ENCODE measurements at places on chromosomes 2 and 18.

DNA sequence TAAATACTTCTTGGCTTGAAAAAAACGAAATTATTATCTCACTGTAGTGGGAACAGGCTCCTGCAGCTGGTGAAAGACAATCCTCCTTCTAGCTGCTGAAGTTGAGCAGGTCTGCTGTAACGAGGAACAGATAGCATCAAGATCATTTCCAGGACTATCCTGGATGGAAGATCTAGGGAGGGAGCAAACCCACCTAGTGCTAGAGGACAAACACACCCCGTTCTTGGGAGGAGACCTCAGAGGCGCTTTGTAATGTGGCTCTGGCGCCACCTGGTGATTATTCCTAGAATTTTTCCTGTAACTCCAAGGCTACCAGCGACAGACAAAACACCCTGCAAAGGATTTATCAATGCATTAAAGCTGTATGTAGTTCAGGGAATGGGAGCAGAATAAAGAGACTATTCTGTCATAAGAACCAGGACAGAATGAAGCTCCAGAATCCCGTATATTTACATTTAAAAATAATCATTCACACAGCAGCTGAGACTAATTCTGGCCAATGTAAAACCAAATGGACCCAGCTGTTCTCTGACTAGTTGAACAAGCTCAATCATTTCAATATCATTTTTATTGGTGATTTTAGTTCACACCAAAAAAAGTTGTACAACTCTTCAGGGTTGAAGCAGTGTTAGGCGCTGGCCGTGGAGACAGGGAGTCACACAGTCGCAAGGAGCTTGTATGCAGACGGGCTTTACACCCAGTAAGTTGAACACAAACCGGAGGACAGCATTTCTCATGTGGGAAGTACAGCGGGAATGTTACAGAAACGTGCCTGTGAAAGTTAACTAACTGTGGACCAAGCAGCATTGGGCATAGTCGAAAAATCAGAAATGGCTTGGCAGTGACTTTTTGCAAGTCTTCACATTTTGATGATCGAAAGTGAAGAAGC lies 290.3 kb downstream of the TRIB2 start:
- DNase-seq = peak; percentile 68

DNA sequence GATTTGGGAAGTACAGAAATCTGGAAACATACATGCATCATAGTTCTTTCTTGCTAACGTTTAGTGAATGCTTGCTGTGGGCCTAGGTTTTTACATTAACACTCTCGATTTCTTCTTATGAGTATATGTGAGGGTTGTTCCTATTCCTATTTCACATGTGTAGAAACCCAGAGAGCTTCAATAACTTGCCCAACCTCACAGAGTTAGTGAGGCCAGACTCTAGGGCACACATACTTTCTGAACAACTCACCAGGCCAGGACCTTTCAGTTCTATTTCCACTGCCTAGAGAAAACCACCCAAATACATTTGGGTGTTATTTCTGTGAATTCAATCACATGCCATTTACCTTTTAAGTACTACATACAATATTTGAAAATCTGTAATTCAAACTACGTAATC lies 8.2 kb upstream of the KCTD1 start:
- no peak for DNase-seq

DNA sequence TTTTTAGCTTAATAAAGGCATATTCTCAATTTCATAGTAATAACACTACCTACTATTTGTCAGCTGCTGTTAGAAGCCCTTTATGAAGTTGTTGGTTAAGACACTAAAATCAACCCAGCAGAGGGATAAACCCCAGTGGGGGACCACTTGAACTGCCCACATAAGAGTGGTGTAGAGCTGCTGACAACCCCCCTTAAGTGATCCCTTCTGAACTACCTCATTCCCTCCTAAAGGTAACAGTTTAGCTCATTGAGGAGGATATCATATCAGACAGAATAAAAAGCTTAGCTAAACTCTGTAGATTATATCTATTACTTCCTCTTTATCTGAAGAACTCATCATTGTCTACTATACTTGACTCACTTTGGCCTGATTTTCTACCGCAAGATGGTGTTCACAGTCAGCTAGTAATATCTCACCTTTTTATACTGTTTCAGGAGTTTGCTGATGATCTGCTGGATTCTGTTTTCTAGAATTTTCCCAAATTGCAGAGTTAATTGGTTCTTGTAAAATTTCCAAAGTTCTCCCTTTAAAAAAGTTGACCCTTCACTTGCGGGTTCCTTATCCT lies 16.2 kb downstream of the GALM start:
- no peak for DNase-seq

DNA sequence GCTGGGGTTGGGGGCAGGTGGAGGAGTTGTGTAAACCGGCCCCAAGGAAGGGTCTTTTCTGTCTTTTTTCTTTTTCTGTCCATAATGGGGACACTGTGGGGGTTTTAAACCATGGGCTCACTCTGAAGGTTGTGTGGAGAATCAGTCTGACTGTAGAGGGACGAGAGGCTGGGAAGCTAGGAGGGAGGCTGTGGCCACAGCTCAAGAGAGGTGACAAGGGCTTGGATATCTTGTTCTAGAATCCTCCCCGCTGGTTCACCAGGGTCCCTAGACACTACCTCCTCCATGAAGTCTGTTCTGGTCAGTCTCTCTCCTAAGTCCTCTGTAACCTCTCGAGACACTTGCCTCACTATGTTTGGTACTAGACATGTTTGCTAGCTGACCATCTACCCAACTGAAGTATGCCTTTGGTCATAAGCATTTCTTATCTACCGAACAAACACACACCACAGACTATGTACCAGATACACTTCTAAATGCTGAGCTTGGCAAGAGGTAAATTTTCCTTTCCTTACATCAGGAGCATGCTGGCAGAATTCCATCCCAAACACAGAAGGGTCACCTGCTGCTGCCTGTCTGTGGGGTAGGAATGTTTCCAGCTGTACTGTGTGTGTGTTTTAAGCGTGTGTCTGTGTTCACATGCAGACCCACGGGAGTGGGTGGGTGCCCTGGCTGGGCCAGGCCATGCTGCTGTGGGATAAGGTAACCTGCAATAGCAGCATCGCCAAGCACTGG lies 69.6 kb upstream of the MGAT4A start:
- no peak for DNase-seq

- peak; percentile 62 for DNase-seq
These were observed 283.9 kb upstream of the ACVR2A start for GRCh38 chr2:147560810-147561535.

DNA sequence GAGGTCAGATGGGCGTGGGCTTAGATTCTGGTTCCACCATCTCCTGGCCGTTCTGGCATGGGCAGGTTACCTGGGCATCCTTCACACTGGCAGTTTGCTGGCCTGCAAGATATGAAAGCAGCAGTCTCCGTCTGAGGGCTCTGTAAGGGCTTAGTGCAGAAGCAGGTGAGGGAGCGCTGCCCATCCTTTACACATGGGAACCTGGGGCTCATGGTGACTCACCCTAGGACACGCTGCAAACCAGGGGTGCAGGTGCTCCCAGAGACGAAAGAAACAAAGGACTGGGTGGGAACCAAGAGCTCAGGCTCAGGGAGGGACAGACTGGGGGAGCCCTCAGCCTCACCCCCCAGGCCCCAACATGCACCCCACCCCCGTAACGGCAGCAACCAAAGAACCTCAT lies 10.7 kb upstream of the ID2 start:
- DNase-seq = no peak

- no peak for DNase-seq
These were observed 21.6 kb downstream of the TWIST2 start for GRCh38 chr2:238869293-238870124.

DNA sequence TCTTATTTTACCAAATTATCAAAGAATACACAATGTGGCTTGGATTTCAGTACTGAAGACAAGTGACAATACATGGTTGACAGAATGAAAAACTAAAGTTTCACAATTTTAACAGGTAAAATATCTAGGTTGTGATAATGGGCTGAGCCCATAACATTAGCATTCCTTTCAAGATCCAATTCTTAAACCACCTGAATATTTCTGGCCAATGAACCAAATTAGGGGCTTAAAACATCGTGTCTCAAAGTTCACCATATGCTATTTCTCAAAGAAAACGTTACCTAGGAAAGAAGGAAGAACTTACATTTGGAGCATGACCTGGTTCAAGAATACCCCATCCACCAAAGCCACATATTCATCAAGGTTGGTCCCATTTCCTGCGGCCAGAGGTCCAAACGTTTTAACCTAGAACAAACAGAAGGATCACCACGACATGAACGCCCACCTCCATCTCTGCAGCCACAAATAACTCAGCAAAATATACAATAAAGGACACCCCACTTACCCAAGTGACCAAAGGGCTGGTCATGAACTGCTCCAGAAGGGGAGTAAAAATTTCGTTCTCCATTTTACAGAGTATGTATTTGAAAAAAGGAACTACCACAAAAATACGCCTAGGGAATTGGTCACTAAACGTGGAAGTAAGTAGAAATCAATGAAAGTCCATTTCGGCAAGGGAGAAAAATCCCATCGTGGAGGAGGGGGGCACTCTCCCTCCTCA lies 984 bp downstream of the CCDC88A start:
- peak; percentile 65 for DNase-seq

- no peak for DNase-seq
These were observed 140.9 kb upstream of the TANK start for GRCh38 chr2:161019311-161019710.

DNA sequence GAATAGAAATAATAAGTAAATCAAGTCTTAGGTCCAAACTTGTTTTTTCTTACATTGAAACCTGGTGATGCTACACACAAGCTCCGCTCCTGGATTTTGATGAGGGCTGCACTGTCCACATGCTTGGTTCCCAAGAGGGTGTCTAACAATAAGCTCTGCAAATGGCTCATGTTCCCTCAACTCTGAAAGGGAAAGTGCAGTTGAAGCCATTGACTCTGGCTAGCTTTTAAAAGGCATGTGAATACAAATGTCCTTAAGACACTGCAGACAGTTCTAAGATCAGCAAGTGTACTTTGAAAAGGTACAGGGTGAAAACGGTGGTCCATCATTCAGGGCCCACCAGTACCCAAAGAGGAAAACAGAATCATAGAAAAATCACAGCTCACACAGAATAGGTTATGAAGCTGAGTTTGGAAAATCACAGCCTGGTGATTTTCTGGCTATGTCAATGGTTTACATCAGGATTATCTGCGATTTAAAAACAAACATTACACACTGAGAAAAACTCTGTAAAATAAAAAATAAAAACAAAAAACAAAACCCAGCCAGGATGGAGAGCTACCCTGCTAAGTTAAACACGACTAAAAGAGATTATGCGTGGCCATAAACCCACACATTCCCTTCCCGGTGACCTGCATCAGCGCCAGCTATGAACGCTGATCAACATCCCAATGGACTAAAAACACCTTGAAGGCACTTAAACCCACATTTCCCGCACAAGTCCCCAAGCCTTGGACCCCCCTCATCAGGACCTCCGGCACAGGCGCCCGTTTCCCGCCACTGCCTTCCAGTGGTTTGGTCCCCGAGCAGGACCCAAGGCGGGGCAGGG lies 554 bp downstream of the PFN4 start:
- DNase-seq = no peak

GRCh38 chr2:235506997-235507615 lies 13.3 kb downstream of the AGAP1 start:
- no peak for DNase-seq

GRCh38 chr18:75625966-75626365 lies 198.5 kb upstream of the SMIM21 start:
- no peak for DNase-seq

DNA sequence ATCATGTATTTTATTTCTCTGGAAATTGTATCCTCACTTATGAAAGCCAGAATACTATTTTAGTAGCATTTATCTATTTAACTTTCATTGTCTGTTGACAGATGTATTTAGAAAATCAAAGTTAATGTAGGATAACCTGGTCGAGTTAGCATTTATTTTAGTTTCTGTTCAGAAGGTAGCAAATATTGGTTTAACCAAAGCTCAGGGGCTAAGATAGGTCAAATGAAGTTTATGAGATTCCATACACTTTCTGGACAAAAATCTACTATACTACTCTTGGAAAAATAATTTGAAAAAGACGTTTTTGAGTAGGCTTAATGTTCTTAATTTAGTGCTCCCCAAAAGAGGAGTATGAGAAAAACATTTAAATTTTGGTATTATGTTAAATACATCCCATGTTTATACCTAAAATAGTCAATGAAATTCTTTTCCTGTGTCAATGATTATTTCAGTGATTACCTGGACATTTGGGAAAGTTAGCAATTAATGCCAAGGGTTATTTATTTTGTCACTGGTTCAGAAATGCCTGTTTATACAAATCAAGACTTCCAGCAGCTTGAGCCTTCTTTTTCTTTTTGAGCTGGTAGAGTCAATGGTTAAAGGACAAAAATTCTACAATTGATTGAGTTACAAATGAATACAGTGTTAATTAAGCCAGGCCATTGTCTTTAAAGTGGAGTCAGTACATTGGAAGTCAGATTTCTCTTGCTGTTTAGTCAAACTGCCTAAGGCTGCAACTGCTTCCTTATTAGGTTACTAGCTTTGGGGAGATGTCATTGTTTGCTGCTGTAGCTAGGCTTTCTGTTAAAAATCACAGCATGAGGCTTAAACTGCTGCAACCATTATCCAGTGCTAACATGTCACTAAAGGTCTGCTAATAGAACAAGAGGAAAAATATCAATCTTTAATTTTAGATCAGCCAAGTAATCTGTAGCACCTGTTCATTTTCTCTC lies 182.3 kb downstream of the CAMKMT start:
- DNase-seq = no peak

- DNase-seq = no peak
These were observed 1045.2 kb upstream of the NRXN1 start for GRCh38 chr2:52077159-52077558.

DNA sequence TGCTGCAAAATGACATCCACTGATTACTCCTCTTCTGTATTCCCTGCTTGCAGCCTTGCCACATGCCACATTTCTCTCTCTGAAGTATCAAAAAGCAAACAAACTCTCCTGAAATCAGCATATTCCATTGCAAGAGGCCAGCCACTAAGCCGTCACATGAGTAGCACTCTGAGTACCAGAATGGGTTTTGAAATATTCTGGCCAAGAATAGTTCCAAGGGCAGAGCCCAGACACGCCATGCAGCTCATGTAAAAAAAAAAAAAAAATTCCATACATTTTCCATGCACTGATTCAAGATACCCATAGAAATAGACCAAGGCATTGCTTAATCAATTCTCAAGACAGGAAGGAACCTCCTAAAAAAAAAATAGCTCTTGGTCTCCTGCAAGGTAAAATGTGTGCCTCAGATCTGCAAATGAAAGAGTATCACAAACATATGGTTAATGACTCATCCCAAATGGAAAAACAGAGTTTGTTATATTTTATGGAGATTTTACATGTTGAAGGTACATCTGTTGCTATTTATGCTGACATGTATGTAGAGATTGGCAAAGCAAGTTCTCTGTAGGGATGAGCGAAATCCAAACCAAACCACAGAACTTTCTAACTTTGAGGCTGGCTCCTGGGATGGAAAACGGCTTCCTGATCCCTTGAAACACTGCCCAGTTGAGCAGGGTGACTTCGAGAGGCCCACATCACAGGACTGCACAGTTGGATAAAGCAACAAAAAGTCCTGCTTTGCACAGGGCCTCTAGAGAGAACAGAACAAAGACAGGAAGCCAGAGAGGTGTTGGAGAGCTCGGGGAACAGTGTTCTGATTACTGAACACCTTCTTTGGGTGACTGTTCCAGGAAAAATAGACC lies 346.2 kb downstream of the ZNF521 start:
- no peak for DNase-seq

GRCh38 chr18:59264121-59264571 lies 9.1 kb downstream of the RAX start:
- DNase-seq = no peak

Measured in inflammatory macrophage (primary cell).